ENCODE measurements at places on chromosomes 5 and 9. TPM values are rescaled to one million over a fixed set of nuclear protein-coding genes. Genes with fewer than 3 reads are reported as not detected.

Gene GPX8
- polyA plus RNA-seq = not detected

Gene GNG10
- 28.0 TPM for polyA plus RNA-seq

Gene AMBP
- polyA plus RNA-seq = not detected

Gene MOB3B
- polyA plus RNA-seq = 9.5 TPM

Gene FBXW11
- 41.0 TPM for polyA plus RNA-seq

Gene TSLP
- not detected for polyA plus RNA-seq

Gene PRSS3
- polyA plus RNA-seq = not detected

Gene CAVIN4
- polyA plus RNA-seq = not detected

Gene AIF1L
- polyA plus RNA-seq = not detected

Gene PCDHA10
- polyA plus RNA-seq = not detected

DNA sequence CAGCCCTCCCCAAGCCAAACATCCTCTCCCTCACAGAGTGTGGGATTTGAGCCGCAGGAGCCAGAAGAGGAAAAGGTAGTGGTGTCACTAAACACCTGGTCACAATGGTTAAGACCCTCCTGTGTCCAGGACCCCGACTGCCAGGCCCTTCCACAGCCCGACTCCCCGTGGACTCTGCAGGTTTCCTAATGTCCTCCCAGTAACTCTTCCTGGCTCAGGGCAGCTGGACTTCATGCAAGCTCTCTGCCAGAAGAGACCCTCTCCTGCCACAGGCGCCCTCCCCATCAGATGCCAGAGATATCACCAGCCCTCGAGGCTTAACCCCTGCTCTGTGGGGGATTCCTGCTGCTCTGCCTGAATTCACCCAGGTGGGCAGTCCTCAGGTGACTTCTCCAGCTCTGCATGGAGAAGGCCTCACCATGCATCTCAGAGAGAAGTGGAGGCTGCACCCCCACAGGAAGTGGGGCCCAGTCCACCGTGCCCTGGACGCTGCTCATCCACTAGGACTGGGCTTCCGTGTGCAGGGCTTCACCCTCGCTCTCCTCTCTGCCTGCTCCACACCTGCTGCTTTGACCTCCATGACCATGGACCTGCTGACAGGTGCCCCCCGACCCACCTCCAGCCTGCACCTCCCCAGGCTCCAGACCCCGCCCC is 111.2 kb downstream of the ADAMTS2 start:
- no peak for DNase-seq

- no peak for DNase-seq
These were observed 98.4 kb upstream of the ERCC6L2 start for GRCh38 chr9:95777136-95777535.

GRCh38 chr5:32022638-32023037 is 151.5 kb downstream of the GOLPH3 start:
- DNase-seq = no peak

DNA sequence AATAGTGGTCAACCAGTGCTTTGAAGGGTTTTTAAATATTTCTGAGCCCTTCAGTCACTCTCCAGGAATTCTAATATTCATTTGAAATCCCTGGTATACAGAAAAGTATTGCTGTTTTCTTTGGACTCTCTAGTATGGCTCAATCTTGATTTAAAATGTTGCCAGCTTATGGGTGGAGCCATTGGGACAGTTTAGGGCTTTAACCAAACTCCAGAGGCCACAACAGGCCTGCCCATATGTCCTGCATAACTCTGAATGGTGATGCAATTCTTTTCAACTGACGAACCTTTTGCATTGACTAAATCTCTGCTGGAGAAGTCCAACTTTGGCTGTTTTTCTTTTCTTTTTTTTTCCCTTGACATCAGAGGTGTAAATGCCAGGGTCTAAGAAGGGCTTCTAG is 10.3 kb upstream of the ANKHD1 start:
- DNase-seq = no peak

- no peak for DNase-seq
These were observed 1.0 kb upstream of the TSLP start for GRCh38 chr5:111070272-111071134.

- DNase-seq = no peak
These were observed 304.2 kb downstream of the ENC1 start for GRCh38 chr5:74336297-74336696.

- DNase-seq = no peak
These were observed 232.2 kb downstream of the PDE4D start for GRCh38 chr5:59661311-59661710.

DNA sequence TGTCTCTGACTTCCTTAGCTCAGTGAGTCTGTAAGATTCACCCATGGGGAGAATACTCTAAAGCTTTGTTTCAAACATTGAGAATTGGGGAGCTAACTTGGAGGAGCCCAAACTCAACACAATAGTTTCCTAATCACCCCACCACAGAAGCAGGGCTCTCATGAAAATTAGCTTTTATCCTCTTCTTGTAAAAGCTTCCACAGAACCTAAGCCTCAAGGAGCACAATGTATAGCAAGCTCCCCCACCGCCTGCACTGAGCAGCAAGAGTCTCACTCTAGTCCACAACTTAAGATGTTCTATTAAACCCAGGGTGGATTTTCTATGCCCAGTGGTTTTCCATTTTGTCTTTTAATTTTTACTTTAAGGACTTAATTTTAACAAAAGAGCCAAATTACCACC is 48.9 kb upstream of the GRHPR start:
- DNase-seq = no peak

DNA sequence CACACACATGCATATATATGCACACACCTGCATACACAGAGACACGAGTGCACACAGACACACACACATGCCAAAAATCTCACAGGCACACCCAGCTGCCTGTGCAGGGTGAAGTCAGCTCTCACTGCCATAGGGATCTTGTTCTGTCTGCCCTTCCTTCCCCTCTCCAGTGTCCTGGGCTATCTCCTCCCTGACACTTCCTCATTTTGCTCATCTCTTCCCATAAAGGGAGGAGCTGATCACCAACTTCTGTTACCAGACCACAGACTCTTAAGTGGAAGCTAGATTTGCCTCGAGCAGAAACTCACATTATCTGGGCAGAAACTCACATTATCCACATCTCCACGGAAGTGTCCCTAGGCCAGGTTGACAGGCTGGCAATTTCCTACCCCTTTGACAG is 28.7 kb downstream of the LCP2 start:
- DNase-seq = no peak

DNA sequence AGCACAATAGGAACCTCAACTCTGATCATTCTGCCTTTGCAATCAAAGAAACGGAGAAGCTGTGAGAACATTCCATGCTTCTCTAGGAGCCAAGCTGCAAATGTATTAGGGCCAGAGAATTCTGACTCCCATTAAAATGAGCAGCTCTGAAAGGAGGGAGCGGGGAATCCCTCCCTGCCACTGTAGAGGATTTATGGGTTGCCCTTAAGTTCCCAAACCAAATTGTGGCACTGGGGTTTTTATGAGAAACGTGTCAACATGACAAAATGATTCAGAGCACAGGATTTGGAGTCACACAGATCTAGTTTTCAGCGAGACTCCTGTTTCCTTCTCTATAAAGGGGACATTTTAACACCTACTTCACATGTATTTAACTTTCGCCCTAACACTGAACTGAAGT is 1.8 kb downstream of the IL6ST start:
- no peak for DNase-seq

GRCh38 chr9:137027369-137028262 is at the start of gene ABCA2:
Gene ABCA2 (minus strand): TSS chr9:137028237. CDS start chr9:137028140, 97 bp downstream.
- DNase-seq = no peak

GRCh38 chr5:27706832-27707231 is 668.4 kb upstream of the CDH9 start:
- no peak for DNase-seq

GRCh38 chr9:34652602-34653000 is 616 bp downstream of the IL11RA start:
- DNase-seq = no peak

DNA sequence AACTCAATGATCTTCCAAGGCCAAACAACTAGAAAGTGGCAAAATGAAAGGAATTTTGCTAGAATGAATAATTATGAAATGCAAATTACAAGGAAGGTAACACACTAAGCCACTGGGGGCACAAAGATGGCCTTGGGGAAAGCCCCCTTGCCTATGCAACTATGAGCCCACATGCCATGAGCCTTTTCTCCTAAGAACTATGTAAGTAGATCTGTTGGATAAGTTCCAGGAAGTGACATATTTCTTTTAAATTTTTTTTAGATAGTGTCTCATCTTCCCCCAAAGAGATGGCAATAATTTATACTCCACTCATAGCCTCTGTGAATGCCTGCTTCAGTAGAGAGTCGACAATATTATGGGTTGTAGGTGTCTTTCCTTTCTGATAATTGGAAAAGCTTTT is 257.8 kb downstream of the AUH start:
- no peak for DNase-seq

DNA sequence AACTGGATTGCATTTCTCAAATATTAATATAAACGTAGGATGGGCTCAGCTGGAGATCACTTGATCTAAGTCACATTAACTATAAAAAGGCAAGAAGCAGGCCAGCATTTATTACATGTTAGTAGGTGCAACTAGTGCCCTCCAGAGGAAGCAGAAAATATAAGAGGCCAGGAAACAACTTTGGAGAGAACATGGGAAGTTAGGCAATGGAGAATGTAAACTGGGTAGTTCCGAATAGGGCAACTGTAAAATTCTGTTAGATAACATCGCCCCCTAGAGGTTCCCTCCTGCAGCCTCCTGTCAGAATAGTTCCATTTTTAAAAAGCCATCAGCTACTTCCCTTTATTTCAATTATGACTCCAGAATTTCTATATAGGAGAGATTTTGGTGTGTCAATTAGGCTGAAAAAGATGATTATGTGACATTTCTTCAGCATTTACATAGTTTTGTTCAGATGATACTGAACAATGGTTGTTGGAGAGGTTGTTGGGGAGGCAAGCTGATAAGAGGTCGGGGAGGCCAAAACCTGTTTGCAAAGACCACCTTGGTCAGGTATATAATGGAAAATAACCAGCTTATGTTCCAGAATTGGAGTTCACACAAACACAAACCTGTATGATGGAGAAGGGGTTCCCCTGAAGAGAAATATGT is 22.4 kb downstream of the CCL28 start:
- DNase-seq = peak; percentile 56

DNA sequence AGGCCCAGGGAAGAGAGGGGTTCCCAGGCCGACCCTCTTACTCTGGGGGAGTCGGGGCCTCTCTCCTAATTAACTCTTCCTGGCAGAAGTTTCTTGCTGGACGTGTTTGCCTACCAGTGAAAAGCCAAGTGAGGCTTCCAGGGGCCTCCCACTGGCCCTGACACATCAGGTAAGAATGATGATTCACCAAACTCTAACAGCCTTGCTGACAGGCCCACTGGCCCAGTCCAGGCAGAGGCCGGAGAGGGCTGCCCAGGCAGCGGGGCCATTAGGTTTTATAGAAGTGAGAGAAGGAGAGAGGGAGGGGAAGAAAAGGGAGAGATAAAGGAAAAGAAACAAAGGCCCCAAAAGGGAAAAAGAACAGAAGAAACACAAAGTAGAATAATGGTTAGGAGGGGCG is 50.8 kb upstream of the FOXE1 start:
- DNase-seq = no peak

GRCh38 chr5:126066836-126067235 is 356.4 kb upstream of the GRAMD2B start:
- DNase-seq = no peak

- no peak for DNase-seq
These were observed 619 bp upstream of the APC start for GRCh38 chr5:112737070-112737462.

- no peak for DNase-seq
These were observed 16.5 kb upstream of the CXXC5 start for GRCh38 chr5:139631520-139632165.

GRCh38 chr9:82129708-82130107 is 141.1 kb downstream of the SPATA31D1 start:
- DNase-seq = no peak

DNA sequence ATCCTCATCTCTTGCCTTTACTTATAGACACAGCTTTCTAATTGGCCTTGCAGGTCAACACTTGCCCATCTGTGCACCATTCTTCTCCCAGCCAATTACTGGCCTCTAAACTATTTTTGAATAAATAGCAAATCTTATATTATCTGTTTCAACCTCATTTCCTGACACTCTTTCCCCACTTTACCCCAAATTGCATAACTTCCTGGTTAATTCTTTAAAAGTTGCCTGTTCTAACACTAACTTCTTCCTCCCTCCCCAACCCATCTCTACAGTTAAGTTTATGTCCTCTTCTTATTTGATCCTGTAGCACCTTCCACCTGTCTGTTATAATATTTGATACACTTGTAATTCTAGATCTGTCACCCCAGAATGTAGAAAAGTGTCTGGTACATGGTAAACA is 372.1 kb downstream of the PDE4D start:
- no peak for DNase-seq

DNA sequence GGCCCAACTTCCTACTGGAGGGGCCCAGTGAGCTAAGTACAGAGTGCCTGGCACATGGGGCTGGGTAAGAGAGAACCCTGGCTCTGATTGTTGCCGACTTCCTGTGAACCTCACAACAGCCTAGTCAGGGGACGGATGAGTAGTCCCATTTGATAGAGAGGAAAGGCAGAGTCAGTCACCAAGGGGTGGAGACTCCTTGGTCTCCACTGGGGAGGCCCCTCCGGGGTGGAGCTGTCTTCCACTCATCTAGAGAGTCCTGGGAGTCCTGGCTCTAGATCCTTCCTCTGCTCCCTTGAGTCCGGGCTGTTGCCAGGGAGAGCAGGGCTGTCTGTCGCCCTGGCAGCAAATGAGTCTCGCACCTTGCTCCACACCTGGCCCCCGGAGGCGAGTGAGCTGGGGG is 8.0 kb downstream of the GRK6 start:
- DNase-seq = no peak

- no peak for DNase-seq
These were observed 140.5 kb upstream of the PITX1 start for GRCh38 chr5:135174315-135175096.

DNA sequence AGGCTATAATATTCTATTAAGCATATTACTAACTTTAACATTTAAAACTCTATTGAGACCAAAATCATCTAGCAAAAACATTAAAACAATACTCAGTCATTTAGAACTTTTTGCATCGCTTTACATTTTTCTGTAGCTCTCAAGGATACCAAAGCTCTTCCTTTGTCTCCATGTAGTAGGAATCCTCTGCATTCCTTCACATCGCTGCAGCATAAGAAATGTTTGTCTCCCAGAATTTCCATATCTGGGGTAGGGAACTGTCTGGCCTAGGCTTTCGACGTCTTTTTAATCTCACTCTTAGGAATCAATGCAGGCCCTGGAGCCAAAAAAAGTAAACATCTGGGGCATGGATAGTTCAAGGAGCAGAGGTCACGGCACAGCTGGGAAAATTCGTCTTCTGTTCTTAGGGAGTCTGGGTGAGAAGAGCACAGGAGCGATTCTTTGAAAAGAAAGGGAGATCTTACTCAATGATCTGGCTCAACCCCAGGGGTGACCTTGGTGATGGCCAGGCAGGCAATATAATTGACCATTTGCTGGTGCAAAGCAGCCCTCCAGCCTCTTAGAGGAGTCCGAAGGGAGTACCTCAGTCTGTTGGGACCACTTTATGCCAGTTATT is 23.2 kb upstream of the RAI14 start:
- DNase-seq = no peak

DNA sequence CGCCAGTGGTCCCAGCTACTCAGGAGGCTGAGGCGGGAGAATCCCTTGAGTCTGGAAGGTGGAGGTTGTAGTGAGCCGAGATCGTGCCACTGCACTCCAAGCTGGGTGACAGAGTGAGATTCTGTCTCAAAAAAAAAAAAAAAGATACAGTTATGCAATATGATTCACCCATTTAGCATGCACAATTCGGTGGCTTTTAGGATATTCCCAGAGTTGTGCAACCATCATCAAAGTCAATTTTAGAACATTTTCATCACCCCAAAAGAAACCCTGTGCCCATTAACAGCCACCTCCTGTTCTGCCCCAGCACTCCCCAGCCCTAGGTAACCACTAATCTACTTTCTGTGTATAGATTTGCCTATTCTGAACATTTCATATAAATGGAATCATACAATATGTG is 4.3 kb upstream of the DHFR start:
- DNase-seq = no peak

- no peak for DNase-seq
These were observed 30.2 kb upstream of the DUSP1 start for GRCh38 chr5:172801179-172801671.
